Stimulated activated CD4-positive, alpha-beta T cell treated with anti-CD3 and anti-CD28 coated beads, Interleukin-12 subunit alpha, Interleukin-12 subunit beta, amount 100 ng/mL, for 4 hours (primary cell): ENCODE measurements at places on chromosomes 1 and 21.

- DNase-seq, result no peak
Measured at GRCh38 chr1:60102267-60103061, 28.9 kb upstream of the C1orf87 start.

- DNase-seq, result peak; percentile 87
Measured at GRCh38 chr1:92485381-92486250, 1.1 kb downstream of the GFI1 start.

- no peak for DNase-seq
Measured at GRCh38 chr1:55040083-55040932, 960 bp downstream of the PCSK9 start.

GRCh38 chr1:31866450-31867032 lies 50.7 kb upstream of the SPOCD1 start:
- no peak for DNase-seq

DNA sequence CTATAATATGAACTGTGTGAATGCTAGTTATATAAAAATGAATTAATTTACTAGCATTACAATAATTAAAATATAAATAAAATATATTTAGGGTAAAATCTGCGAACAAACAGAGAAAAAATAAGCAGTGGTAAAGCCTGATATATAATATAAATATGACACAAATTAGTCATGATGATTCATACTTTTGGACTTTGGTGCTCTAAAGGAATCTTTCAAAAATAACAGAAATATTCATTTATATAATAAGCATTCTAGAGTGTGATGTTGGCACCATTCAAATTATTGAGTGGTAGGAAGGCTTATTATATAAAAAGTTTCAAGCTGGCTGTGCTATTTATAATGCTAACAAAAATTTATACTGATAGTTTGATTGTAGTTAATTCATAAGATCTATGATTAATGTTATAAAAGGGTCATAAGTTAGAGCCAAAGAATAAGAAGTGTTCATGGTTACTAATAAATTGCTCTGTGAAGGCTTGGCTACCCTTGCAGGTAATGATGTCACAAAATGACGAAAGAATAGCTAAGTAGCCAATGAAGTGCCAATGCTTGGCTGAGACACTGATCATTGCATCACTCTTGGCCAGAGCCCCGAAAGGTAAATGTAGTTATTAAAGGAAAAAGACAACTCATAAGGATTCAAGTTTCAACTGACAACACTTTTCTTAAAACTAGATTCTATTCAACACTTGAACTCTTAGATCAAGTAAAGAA lies 108.7 kb downstream of the USH2A start:
- no peak for DNase-seq

- no peak for DNase-seq
Measured at GRCh38 chr1:221840511-221841243, 98.8 kb upstream of the DUSP10 start.
